Thymus (tissue), 14 donors: ENCODE measurements at places on chromosomes 5 and 9.

DNA sequence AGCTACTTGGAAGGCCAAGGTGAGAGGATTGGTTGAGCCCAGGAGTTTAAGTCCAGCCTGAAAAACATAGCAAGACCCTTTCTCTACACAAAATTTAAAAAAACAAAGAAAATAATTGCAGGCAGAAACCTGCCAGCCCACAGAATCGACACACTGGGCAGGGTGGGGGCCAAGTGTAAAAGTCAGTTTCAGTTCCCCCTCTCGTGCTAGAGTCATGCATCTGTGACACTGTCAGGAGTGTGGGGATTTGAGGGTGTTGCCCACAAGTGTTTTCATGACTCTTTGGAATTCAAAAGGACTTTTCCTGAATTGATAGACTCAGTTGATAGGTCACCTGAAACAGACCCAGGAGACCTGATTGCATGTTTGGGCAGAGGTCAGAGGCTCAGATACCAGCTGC is 47.6 kb downstream of the PRRC2B start:
- DNase-seq, result no peak

GRCh38 chr9:72280913-72281500 is 84.0 kb downstream of the ZFAND5 start:
- DNase-seq, result peak; percentile 78

- no peak for DNase-seq
These were observed 120.0 kb downstream of the TRIO start for GRCh38 chr5:14263113-14263512.

DNA sequence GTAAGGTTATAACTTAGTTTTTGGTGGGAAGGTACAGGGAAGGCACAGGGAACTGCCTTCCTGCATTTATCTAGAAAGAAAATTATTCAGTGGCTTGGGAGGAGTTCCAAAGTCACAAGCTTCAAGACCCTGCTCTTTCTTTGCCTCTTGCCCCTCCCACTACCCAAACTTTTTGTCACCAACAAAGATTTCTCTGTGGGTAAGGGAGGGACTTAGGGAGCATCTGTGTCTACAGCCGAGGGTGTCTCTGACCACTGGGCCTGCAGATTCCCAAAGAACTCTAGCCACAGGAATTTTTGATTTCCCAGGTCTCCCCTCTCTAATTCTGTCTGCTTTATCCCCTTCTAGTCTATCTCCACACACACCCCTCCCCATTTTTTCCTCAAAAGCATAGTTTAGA is 2.1 kb downstream of the ECSCR start:
- no peak for DNase-seq

DNA sequence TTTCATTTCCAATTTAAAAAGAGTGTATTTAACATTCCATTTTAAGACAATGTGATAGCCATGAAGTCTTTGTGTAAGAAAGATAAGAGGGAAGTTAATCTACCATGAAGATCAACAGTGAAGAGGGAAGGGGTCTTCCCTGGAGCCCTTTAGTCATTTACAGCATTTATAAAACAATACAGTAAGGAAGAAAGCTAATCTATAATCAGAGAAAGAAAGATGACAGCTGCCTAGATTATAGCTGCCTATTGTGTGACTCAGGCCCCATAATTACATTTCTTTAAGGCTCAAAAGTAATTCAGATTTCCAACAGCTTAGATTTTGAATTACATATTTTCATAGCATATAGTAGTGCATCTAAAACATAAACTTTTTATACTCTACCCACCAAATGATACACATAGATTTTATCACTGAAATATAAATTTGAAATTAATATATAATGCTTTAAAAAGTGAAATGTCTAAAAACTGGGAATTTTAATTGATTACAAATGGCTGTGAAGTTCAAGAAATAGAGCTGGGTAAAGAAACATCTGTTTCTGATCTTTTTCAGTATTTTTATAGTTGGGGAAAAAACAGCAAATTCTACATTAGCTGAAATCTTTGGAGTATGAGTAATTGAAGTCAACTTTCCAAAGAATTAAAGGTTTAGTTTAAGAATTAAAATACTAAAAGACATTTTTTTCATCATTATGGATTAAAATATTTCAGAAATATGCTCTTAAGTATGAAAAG is 89.6 kb downstream of the RIC1 start:
- DNase-seq, result no peak

- no peak for DNase-seq
These were observed 36.1 kb upstream of the PPARGC1B start for GRCh38 chr5:149694007-149694406.

- DNase-seq, result no peak
These were observed 4.9 kb upstream of the FYB1 start for GRCh38 chr5:39224196-39224761.

DNA sequence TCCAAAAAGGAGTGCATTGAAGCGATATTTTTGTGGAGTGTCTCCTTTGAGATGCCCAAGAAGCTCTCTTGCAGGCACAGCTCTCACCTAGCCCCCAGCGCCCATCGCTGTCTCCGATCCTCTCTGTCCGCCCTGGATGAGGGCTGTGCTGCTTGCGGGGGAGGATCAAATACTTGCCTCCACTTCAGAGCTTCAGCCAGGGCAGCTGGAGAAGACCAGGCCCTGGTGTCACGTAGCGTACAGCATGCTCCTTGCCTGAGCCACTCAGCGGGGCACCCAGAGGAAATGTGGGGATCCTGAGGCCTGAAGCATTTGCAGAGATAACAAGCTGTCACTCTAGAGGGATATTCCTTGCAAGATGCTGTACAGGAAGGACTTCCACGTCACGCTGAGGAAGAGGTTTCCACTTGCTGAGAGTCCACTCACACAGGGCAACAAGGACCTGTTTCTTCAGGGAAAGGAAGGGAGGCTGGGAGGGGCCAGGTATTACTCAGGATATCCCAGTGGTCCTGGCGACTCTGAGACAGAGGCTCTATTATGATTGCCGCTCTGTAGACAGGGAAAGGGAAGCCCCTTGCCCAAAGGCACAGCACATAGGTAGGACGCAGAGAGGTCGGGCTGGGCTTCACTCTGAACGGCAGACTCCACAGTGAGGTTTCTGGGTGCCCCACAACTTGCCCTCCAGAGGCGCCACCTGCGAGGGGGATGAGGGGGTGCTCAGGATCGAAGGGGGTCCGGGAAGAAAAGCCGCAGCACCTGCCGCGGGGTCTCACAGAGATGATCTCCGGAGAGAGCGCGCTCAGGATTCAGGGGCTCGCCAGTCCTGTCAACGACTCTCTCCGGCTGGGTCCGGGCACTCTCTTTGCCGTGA is 64.0 kb downstream of the CRB2 start:
- DNase-seq, result no peak

- DNase-seq, result no peak
These were observed 45.2 kb downstream of the P4HA2 start for GRCh38 chr5:132182359-132183040.
